Activated CD4-positive, alpha-beta T cell treated with anti-CD3 and anti-CD28 coated beads for 48 hours (primary cell): ENCODE measurements at places on chromosomes 2 and 18.

DNA sequence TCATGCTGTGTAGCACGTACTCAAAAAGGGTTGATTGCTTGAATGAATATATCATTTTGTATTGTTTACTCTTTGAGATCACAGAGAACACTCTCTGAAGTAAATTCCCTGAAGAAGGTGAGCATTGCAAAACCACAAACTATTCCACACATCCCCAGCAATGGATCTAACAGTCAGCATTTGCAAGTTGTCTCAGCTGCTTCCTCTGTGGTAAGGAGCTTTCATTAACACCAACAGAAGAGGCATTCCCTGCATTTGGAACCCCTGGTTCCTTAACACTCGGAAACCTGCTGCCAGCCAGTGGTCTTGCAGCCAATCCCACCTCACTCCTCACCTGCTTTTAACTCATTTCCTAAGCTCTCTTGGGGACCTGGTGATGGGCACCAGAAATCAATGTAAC lies 108.4 kb downstream of the IRS1 start:
- no peak for DNase-seq

GRCh38 chr18:13612196-13612997 lies 114.0 kb downstream of the FAM210A start:
- DNase-seq, result peak; percentile 79

DNA sequence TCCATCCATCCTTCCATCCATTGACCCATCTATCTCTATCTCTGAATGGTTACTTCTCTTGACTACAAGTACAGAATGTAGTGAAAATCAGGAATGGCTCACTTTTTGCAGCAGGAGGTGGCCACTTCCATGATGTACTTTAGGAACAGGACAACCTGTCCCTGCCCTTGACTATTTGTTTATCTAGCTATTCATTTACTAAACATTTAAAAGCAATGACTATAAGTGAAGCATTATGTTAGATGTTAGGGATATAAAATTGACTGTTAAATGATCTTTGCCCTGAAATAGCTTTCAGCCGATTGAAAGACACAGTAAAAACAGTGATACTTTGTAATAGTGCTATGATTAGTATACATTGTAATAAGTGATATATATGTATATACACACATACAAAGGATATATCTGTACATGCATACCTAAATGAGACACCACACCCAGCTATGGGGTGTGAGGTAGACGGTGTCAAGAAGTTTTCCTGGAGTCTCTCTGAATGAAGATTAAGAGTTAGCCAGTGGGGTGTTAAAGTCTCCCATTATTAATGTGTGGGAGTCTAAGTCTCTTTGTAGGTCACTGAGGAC lies 68.5 kb downstream of the C18orf54 start:
- no peak for DNase-seq

DNA sequence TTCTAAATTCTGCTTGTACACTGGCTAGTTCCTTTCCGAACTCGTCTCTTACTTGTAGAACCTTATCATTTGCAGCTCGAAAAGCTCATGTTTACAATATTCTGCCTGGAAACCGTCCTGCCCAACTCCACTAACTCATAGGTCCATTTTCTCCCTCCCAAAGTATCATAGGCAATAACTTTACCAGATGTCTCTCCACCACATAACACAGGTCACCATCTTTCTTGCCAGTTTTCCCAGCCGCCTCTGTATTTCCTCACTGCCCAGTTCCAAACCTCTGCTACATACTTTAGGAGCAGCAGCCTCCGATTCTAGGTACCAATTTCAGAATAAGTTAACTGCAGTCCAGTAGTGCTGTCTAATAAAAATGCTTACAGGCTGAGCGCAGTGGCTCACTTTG lies 259.5 kb downstream of the GLI2 start:
- DNase-seq, result no peak

GRCh38 chr2:186590759-186591505 lies 1.1 kb downstream of the ITGAV start:
- DNase-seq, result peak; percentile 16

- no peak for DNase-seq
These were observed 198.5 kb downstream of the SP3 start for GRCh38 chr2:173766537-173767289.

DNA sequence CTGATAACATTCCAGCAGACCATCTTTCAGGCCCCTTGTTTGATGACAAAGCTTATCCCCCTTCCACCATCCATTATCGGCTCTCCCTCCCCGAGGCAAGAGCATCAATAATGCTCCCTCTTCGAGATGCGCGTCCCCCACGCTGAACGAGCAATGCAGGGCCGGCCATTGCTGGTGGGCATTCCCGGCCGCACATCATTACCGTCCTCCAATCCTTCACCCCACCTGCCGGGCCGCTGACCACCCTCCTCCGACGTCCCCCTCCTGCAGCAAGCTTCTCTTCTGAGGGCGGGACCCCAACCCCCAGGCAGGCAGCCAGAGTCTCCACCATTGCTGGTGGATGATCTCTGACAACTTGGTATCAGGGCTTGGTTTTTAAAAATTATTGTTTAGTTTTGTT lies 208.6 kb downstream of the SMAD2 start:
- DNase-seq, result no peak

- no peak for DNase-seq
These were observed 394.1 kb downstream of the TRIB2 start for GRCh38 chr2:13110825-13111224.

DNA sequence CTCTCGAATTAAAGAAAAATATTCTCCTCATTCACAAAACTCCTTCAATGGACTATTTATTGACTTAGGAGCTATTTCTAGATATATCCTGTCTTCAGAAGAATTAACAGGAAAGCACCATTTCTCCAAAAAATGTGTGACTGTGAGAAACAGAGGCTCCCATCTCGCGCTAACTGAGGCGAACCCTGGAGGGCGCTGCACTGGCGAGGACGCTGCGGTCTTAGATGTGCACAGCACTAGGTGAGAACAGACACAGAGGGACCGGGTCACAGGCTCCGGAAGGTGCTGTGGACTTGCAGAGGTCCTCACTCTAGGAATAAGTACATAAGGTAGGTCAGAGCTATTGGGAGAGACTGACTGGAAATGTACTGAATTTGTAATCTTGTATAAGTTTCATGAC lies 229.7 kb upstream of the SLC35G4 start:
- DNase-seq, result no peak

GRCh38 chr18:8834881-8835280 lies 129.5 kb downstream of the MTCL1 start:
- no peak for DNase-seq

GRCh38 chr2:67321588-67321903 lies 75.6 kb upstream of the ETAA1 start:
- DNase-seq, result no peak

DNA sequence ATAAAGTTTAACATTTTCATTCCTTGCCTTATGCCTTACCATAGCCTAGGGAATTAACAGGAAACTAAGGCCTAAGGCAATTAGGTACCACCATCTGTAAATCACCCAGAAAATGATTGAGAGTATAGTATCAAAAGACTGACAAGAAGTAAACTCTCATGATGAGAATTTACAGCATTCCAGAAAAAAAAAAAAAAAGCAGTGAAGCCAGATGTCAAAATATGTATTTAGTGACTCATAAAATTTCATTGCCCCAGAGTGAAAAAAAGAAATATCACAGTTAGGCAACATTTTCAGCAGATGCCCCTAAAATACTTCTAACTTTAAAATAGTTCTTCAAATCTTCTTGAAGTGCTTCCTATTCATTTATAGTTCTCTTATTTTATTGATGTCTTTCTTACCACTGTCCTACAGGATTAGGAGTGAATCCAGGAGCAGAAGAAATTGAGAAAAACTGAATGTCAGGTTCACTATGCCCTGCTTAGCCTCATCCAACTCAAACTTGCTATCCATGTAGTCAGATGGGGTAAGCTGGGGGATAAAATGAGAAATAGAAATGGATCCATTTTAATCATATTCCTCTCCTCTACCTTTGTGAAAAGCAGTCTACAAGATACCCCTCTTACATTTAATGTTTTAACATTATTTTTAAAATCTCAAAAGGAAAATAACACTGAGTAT lies 57.3 kb upstream of the TANK start:
- no peak for DNase-seq

GRCh38 chr2:59777120-59777519 lies 776.3 kb downstream of the BCL11A start:
- DNase-seq, result no peak

DNA sequence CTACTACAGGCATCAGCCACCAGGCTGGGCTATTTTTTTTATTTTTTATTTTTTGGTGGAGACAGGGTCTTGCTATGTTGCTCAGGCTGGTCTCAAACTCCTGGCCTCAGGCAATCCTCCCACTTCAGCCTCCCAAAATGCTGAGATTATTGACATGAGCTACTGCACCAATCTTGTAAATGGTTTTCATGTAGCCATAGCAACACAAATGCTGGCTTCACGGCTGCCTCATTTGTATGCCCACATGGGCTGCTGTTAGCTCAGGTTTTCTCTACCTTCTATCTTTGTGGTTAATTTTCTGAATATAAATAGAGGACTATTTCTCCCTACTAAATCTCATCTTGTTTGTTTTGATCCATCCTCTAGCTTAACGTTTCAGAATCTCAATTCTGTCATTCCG lies 58.2 kb downstream of the PLEKHM3 start:
- DNase-seq, result no peak

DNA sequence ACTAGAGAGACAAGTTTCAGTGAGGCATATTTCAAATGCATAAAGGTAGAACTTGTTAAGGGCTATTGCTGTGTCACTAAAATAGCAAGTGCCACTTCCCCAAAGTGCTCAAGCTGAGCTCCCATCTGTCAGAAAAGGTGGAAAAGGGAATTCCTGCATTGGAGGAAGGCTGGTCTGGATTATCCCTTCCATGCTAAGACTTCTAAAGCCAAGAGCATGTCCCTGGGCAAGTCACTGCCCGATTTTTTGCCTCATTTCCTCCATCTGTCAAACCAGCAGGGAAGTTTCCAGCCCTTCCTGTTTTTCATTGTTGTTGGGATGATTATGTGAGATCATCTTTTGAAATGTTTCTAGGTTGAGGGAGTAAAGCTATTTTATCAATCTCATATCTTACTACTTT lies 175.5 kb downstream of the SETBP1 start:
- DNase-seq, result no peak

DNA sequence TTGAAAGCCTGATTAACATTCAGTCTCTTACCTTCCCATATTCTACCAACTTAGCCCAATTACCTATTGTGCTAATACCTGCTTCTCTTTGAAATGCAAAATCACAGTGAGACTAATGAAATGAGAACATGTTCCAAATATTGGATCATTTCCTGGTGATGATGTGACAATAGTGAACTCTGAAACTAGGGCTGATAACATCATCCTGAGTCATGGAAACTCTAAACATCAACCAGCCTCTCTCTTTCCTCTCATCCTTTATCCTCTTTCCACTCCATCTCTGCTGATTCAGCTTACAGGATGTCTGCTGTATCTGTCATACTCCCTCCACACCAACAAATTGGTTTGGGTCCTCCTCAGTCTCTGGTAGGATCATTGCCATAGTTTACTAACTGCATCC lies 98.8 kb upstream of the NCKAP5 start:
- DNase-seq, result no peak

DNA sequence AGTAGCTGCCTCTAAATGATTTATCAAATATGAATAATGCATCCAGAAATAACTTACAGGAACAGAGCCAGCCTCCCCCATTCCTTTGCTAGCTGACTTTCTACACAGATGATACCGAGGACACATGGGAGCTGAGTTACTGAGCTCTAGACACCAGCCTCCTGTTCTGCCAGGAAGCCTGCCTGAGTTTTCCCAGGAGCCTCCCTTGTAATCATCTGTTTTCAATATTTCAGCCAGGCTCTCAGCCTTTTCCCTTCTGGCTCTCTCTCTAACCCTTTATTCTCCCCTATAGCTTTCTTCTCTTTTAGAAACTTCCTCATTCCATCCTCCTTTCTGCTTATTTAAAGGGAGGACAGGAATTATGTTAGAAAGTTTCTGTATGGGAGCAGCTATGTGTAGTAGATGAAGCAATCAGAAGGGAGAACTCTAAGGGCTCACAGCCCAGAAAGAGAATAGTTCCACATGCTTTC lies 911.6 kb downstream of the TDRD15 start:
- no peak for DNase-seq

- DNase-seq, result no peak
These were observed 261.0 kb downstream of the ARHGAP15 start for GRCh38 chr2:143390171-143390570.

- no peak for DNase-seq
These were observed 225.9 kb upstream of the MGAT5 start for GRCh38 chr2:134027980-134028379.

GRCh38 chr2:29123617-29124349 lies 8.6 kb downstream of the CLIP4 start:
- peak; percentile 12 for DNase-seq

GRCh38 chr18:12857215-12857905 lies 26.7 kb downstream of the PTPN2 start:
- DNase-seq, result peak; percentile 56

DNA sequence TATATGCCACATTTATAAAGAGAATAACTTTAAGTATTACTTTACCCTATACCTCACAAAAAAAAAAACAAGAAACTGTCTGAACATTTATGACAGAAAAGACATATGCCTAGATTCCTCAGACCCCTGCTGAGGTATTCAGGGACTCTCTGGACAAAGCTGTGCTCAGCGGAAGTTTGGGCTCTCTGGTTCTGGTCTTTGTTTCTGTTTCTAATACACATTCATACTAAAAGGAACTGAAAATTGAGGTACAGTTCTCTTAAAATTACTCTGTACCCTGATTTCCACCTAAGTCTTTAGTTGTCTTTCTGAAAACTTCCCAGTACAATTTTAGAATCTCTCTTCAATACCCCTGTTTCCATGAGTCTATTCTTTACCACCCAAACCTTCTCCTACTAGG lies 160.3 kb downstream of the IKZF2 start:
- no peak for DNase-seq
